Endothelial cell of umbilical vein (primary cell): ENCODE measurements at places on chromosomes 2 and 18.
A peak's percentile ranks its signal among the peaks of the same experiment; 100 is the strongest.

DNA sequence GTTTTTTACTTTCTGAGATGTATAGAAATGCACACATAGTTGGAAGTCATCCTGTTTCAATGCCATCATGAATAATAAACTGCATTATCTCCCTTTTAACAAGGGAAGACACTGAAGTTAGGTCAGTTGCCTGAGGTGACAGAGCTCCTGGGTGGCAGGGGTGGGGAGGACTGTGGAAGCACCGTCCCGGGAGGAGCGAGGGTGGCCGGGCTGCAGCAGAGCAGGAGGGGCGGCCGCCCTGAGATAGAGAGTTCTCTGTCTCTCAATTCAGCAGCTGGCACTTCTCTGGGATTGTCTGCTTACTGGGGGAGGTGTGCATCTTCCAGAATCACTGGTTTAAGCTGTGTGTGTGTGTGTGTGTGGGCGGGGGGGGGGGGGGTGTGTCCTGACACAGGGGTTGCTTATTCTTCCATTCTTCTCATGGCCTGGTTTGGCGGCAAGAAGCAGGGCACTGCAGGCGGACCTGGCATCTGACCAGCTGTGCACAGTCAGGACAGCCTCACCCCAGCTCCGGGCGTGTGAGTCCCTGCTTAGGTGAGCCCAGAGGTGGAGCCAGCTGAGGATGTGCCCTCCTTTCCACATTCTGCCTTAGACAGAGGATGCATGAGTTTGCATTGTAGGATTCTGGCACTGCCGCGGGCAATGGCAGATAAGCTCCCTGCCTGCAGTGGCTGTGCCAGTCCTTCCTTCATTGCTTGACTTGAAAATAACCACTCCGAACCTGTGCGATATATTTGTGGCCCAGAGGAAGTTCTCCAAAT, 40.4 kb downstream of the VWA3B start:
- DNase-seq = no peak

- DNase-seq = peak; percentile 87
These were observed at the start of gene EIF2AK2 for GRCh38 chr2:37156857-37157714. Gene EIF2AK2, minus strand, starts transcription at chr2:37156980. Its CDS starts 9,174 bp downstream, at chr2:37147806.

DNA sequence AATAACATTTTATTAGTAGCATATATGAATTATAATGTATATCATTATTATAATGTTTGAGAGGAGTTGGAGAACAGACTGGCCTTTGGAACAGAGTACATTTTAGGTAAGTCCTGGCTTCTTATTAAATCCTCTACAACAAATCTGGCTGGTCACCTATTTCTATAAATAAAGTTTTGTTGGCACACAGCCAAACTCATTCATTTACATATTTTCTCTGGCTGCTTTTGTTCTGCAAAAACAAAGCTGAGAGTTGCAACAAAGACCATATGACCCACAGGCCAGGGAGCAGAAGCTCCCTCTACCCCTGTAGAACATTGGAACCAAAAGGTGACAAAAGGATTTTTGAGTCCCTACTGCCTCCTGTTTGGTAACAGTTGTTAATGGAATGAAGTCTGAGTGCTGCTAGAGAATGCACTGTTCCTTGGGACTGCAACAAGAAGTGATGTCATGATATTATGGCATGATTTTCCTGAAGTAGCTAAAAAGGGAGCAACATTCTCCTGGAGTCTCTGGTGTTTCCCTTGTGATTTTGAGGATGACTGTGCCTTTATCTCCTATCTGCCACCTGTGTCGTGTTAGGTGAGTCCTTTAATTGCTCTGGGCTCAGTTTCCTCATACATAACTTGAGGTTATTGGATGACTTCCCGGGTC, 22.0 kb upstream of the SP9 start:
- DNase-seq = peak; percentile 7

GRCh38 chr2:100833331-100833730, 13.4 kb downstream of the NPAS2 start:
- DNase-seq = no peak

DNA sequence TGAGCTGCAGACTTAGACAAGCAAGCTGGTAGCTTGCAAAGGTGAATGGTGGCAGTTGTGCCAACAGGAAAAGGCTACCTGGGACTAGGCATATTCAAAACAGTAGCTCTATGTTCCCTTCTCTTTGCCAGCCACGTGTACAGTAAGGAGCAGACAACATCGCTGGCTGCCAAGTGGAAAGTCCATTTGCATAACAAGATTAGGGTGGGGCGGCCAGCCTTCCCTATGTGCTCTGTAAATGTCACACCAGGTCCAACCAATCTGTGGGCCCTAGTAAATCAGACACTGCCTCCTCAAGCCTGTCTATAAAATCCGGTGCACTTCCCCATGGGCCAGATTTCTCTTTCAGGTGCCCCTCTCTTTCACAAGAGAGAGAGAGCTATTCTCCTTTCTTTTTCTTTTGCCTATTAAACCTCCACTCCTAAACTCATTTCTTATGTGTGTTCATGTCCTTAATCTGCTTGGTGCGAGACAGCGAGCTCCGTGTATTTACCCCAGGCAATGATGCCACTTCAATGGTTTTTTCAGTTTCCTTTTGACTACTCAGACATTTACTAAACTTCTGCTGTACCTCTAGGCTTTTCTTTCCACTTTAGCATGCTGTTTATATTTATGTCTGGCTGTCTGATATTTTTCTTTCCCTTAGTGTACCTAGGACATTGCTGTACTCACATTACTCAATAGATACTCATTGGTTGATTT, 297.4 kb upstream of the GCFC2 start:
- no peak for DNase-seq
